ENCODE measurements at places on chromosomes 4 and X.

- no peak for DNase-seq
These were observed 324.4 kb downstream of the FAT4 start for GRCh38 chr4:125639182-125639621.

DNA sequence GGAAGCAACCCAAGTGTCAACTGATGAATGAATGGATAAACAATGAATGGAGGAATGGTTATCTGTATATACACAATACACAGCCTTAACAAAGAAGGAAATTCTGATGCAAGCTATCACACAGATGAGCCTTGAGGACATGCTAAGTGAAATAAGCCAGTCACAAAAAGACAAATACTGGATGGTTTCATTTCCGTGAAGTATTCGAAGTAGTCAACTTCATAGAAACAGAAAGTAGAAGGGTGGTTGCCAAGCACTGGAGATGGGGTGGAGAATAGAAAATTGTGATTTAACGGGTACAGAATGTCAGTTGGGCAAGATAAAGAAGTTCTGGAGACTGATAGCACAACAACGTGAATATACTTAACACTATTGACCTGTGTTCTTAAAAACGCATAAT, 28.2 kb downstream of the CENPU start:
- DNase-seq, result no peak

GRCh38 chrX:115694028-115694427, 133.1 kb downstream of the PLS3 start:
- DNase-seq, result no peak

GRCh38 chr4:77126809-77127208, 30.2 kb upstream of the CCNG2 start:
- DNase-seq, result no peak

GRCh38 chr4:7774301-7775294, 165.1 kb downstream of the AFAP1 start:
- DNase-seq, result no peak

GRCh38 chrX:53798281-53798680, 111.8 kb upstream of the HUWE1 start:
- DNase-seq, result no peak

GRCh38 chrX:45773572-45773971, 572.9 kb upstream of the DIPK2B start:
- DNase-seq, result no peak

All from cerebellar nuclear complex (tissue), 1 donor.